ENCODE measurements at places on chromosomes 2 and 18. TPM values are rescaled to one million over a fixed set of nuclear protein-coding genes. Genes with fewer than 3 reads are reported as not detected.

POU3F3 gene
- 0.08 TPM for polyA plus RNA-seq

TIA1 gene
- 205 TPM for polyA plus RNA-seq

DCDC2C gene
- 0.40 TPM for polyA plus RNA-seq

- no peak for DNase-seq
Measured at GRCh38 chr18:35671966-35672603, 90.5 kb downstream of the GALNT1 start.

DNA sequence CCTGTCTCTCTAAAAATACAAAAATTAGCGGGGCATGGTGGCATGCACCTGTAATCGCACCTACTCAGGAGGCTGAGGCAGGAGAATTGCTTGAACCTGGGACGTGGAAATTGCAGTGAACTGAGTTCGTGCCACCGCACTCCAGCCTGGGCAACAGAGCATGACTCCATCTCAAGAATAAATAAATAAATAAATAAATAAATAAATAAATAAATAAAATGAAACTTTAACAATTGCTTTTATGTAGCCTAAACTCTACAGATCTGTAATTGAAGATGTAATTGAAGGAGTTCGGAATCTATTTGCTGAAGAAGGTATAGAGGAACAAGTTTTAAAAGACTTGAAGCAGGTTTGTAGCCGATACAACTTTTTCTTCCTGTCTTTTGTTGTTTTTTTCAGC, 2.9 kb downstream of the GTF2A1L start:
- DNase-seq = no peak

DNA sequence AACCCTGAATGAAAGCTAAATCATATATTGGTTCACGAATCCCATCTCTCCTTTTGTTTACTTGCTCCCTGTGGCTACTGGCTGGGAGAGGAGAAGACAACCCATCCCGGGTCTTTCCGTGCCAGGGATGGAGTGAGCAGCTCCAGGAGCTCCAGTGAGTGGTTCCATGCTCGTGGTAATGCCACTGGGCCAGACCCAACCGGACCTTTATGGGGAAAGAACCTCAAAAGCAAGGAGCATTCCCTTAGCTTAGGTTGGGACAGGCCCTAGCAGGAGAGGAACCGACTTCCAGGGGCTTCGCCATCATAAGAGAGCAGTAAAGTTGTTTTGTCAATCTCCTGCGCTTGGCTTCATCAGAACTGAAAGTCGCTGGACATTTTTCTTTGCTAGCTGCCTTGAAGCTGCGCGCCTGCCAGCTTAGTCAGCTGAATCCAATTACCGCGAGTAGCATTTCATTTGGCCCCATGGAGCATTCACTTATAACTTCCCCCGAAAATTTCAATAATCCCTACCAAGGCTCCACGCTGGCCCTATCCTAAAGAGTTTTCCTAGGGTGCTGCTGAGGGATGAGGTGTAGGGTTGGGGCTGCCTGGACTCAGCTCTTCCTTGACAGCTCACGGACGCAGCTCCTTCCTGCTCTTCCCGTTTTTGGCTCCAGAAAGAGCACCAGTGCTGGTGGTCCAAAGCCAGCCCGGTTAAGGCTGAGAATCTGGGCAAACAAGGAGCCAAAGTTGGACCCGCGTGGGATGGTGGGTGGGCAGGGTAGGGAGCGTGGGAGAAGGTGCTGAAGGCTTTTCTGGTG, 4.9 kb downstream of the HOXD3 start:
- peak; percentile 90 for DNase-seq

DNA sequence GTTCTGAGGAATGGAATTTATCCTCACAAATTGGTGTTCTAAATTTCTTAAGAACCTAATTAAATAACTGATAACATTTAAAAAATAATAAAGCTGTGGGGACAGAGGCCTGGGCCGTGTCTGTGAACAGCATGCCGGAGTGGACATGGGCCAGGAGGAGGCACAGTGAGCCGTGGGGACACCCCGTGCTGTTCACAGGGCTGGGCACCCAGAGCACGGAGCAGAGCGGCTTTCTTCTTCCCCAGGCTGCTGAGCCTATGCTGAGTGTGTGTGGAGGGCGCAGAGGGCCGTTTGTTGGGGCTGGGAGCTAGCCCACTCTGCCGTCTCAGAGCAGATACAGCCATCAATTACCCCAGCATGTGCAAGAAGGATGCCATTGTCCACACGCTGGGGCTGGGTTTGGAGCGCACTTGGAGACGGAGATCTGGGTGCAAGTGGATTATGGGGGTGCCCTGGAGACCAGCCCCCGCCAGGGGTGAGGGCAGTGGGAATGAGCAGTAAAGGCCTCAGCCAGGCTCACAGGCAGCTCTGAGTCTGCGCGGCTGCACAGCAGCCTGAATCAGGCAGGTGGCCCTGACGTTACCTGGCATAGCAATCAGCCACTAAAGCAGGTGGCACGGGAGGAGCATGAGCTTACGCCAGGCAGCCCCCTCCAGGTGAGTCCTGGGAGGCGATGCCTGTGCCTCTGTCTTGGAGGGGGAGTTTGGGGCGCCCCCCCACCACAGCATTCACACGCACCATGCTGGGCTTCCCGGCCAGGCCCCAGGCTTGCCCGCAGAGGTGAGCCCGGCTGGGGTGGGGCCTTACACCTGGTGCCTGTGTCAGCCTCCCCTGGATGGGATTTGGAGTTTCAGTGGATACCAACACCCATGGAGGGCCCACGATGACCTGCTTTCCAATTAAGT, 52.1 kb upstream of the SLC66A3 start:
- DNase-seq = no peak

DNA sequence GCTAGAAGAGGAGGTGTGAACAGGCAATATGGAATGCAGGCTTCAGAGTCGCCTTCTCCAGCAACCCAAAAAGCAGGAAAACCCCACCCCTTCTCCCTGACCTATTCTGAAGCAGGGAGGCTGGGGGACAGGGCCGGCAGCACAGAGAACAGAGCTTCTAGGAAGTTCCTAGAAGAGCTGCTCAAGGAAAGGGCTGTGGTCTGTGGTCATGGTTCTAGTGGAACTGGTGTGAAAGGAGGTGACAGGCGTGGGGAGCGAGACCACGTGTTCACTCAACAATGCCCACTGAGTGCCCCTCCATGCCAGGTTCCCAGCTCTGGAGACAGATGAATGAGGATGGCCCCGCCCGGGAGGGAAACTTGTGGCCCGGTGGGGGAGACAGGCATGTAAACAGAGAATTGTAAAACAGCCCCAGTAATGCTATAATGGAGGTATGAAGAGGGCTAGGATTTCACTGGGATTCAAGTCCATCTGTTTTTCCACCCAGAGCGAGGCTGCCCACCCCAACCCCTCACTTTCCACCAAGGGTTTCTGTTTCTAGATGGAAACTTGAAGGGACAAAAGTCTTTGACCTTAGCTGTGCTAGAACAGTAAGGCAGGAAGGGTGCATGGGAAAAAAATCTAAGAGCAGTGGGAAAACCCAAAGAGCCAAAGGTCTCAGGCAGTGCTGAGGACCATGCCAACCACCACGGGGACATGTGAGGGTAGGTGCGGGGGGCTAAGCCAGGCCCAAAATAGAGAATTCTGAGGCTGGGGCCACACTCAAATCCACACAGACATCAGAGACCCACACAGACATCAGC, 71.8 kb downstream of the TNS1 start:
- no peak for DNase-seq

GRCh38 chr2:151630372-151630771, 103.9 kb downstream of the NEB start:
- DNase-seq = no peak

DNA sequence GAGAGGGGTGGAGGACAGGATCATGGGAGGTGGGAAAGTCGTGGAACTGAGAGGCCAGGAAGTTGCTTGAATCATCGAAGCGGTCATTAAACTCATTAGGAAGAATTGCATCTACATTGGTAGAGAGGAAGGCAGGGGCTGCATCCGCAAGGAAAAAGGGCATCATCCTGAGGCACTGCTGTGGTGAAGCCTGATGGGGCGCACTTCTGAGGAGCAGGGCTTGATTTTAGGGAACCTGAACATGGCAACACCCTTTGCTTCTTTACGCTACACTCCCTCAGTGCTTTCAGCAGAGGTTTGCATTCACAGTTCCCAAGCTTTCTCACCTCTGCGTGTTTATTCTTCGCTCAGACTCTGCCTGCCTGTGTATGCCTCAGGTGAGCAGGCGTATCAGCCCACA, 352.0 kb upstream of the RAB6C start:
- DNase-seq = no peak

GRCh38 chr2:134304394-134305108, 50.7 kb downstream of the MGAT5 start:
- DNase-seq = no peak

DNA sequence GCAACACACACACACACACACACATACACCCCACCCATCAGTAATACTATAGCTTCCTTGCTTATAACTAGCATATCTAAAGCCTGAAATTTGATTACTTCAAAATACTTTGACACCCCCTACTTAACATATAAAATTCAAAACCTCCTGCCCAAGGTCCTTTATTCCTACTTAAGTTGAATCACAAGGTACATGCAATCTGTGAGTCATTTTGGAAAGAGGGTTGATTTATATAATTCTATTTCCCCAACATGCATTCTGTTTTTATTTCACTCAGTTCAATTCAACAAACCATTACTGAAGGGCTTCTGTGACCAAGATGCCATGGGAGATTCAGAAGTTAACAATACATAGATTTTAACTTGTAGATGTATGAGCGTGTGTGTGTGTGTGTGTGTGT, 420.7 kb downstream of the METTL4 start:
- no peak for DNase-seq

- DNase-seq = no peak
Measured at GRCh38 chr2:163655667-163656066, 80.1 kb downstream of the FIGN start.

DNA sequence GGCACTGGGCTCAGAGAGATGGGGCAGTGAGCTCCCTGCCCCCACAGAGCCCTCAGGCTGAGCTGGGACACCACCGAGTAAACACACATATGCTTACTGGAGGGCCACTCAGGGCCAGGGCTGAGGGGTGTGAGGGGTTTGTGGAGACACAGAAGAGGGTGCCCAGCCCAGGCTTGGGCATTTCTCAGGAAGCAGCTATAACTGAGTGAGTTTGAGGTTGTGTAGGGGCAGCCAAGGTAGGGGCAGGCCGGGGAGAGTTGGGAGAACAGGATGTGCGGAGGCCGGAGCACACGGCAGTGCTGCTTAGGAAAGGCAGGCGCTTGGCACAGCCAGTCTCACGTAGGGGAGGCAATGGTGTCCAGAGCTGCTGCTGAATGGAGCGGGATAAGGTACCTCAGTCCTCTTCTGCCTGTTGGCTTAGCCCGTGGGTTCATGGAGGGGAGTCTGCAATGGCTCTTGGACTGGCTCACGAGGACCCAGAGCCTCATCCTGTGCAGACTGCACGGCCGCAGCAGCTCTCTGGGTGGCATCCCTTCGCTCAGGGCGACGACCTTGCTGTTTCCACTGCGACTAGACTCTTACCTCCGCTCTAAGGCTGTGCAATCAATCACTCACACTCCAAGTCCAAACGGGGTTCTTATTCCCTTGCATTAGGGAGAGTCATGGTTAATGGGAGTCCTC, 466.1 kb upstream of the HS6ST1 start:
- DNase-seq = no peak
